ENCODE measurements at places on chromosomes 2 and 18.
A peak's percentile ranks its signal among the peaks of the same experiment; 100 is the strongest.

GRCh38 chr2:10847008-10847407, 34.4 kb upstream of the PDIA6 start:
- DNase-seq = no peak

DNA sequence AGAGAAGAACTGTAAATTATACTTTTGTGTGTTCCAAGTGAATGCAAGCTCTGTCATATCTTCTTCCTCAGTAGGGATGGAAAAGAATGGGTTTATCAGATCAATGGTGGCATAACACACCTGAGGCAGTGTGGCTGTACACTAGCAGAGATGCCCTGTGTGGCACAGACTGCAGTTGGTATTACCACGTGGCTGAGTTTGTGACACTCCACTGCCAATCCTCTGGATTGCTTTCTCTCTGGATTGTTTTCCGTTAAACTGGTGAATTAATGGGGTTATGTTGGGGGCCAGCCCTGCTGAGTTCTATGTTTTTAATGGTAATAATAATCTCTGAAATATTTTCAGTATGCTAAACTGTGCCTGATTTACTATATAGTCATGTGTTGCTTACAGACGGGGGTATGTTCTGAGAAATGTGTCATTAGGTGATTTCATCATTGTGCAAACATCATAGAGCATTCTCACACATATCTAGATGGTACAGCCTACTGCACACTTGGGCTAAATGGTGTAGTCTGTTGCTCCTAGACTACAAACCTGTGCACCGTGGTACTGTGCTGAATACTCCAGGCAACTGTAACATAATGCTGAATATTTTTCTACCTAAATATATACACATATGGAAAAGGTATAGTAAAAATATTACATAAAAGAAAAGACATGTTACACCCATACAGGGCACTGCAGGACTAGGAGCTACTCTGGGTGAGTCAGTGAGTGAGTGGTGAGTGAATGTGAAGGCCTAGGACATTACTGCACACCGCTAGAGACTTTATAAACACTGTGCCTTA, 84.7 kb upstream of the ST6GAL2 start:
- peak; percentile 10 for DNase-seq

DNA sequence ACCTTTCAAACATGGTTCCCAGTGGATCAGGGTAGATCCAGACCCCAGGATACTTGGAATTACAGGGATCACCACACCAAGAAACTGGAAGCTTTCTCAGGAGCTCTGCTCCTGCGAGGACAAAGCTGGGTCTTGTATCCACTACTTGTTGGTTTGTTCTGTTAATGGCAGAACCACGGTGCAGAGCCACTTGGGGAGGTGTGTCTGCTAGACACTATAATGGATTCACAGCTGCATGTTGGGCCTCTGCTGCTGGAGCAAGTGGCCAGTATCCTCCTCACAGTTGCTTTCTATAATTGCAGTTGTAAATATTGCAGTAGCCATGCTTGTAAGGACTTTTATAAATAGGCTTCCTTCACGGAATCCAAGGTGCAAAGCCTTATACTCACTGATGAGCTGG, 12.9 kb downstream of the FOSL2 start:
- no peak for DNase-seq

- DNase-seq = no peak
These were observed 106.4 kb downstream of the CTAGE1 start for GRCh38 chr18:22311301-22311700.

DNA sequence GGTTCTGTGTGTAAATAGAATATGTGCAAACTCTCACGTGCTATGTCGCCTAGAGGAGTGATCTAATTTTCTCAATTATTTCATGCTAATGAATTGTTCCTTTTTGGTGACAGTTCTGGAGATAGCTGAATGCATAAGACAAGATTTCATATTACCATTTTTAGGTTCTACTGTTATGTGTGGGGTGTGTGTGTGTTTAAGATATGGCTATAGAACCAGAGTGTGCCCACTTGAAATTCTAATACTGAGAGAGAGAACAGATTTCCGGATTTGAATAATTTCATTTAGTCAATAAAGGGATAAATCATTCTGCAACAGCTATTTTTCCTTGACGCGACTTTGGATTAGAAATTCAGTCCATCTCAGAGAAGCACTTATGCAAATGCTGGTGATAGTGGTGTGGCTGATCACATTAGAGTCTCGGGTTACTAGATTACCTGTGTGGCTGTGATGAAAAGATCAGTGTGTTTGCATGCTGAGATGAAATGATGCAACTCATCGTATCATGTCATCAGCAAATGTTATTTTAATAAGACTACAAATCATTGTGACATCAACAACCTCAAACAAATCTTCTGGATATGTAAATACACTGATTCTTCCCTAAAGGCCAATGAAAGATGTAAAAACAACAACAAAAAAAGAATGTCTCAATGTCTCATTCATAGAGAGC, 415.9 kb downstream of the EPHA4 start:
- DNase-seq = no peak
